Esophagus mucosa (tissue), 1 donor: ENCODE measurements at places on chromosomes 5 and 9.

DNA sequence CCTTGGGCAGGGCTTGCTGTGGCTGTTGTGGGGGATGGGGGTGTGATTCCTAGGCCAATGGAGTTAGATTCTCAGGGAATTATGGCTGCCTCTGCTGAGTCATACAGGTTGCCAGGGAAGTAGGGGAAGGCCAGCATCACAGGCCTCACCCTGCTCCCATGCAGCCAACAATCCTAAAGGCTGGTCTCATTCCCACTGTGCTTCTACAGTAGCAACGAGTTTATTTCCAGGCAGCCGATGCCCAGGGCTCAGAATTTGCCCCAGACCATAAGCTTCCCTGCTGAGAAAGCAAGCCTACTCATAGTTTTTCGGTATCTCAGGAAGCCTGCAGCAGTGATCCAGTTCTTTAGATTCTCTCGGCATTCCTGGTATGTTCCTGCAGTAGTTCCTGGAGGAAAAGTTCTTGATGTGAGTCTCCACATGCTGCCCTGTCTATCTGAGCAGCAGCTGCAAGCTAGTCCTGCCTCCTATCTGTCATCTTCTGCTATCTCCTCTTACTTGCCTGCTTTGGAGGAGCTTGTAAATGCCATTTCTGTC, 59.3 kb upstream of the SELENOP start:
- peak; percentile 85 for ATAC-seq

- ATAC-seq: no peak
Observed at GRCh38 chr5:55538661-55539060, 3.9 kb upstream of the PLPP1 start.

- ATAC-seq: no peak
Observed at GRCh38 chr9:129857207-129857606, 21.9 kb downstream of the USP20 start.

DNA sequence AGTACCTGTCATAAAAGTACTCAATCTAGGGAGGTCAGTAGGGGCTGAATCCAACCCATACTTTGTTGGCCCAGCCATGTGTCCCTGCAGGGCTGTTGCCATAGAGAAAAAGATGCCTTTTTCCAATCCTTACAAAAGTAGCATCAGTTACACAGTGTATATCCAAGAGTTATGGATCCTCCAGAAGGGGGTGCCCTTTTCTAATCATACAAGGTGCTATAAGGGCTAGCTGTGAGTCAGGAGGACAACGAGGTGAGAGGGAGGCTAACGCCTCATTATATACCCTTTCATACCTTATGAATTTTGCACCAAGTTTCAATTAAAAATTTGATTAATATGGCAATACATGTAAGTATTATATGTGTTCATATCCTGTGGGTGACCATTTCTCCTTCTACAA, 4.8 kb downstream of the KIAA0825 start:
- no peak for ATAC-seq

- ATAC-seq: peak; percentile 52
Observed at GRCh38 chr5:13511442-13511841, 433.0 kb downstream of the DNAH5 start.

GRCh38 chr5:132426525-132427138, 57.1 kb downstream of the SLC22A5 start:
- peak; percentile 47 for ATAC-seq

- no peak for ATAC-seq
Observed at GRCh38 chr9:75891771-75892215, 1.3 kb downstream of the PCSK5 start.

DNA sequence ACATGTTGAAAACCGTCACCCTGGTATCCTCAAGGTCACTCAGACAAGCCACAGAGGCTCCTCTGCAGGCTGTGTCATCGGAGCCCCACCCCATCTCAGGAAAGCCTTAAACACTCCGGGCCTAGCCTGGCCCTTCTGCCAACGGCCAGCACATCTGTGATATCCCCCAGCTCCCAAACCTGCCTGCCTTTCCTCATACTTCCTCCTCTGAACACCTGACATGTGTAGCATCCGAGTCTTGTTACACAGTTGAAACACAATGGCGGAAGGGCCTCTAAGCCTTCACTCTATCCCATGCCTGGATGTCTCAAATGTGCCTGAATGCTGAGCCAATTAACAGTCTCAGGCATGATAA, 32.9 kb upstream of the TGFBR1 start:
- ATAC-seq: no peak

DNA sequence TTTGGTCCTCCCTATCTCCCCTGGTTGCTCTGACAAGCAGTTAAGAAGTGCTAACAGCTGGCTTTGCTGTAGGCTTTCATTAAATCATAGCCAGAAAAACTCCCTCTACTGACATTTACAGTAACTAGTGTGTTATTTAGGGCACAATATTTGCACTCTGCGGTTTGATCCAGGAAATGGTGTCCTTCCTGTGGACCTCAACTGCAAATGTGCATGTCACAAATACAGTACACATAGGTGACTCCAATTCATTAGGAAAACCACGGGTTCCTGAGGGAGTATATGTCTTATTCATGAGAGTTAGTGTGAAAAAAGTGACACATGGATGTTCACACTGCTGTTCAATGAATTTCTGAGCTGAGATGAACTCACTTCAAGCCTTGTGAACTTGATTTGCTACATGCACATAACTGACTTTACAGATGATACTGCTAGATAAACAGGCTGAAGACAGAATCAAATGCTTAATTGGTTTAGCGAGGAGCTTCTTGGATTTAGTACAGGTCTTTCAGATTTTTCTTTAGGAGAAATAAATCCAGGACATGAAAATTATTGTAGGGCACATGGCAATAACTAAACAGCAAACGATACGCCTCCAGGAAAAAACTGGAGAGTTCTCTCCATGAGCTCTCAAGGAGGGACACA, 281.5 kb downstream of the EFNA5 start:
- ATAC-seq: peak; percentile 59

DNA sequence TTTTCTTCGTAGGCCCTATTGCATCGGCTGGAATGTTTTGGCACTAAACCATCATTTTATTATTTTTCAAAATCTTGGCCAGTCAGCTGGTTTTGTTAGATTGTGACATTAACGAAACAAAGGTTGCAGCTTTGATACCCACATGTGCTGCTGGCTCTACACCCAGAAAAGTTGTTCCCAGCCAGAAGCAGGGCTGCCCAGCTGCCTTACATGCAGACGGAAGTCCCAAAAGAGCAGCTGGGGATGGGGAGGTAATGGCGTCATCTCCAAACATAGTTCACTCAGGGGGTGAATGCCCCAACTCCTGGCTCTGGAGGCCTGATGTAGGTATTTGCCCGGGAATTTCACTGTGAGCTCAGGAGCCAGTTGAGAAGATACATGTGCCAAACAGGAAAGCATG, 23.3 kb downstream of the TMEM171 start:
- ATAC-seq: no peak

DNA sequence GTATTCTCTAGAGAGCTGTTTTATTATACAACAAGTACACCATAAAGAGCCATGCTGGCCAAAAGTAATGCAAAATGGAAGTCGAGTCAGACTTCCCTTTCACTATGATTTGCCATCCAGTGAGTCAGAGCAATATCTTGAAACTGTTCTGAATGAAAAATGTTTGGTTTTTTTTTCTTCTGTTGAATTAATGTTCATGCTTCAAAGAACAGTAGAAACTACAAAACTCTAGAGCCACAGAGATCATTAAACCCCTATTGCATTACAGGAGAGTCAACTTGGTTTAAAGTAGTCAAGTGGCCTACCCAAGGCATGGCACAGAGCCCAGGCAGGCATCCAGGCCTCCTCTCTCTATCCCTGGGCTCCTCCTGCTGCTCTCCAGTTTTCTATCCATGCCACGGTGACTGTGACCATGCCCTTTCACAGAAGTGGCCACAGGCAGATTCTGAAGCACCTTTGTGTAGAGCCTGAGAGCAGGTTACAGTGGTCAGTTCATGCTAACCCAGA, 358.9 kb downstream of the DEPDC1B start:
- no peak for ATAC-seq

DNA sequence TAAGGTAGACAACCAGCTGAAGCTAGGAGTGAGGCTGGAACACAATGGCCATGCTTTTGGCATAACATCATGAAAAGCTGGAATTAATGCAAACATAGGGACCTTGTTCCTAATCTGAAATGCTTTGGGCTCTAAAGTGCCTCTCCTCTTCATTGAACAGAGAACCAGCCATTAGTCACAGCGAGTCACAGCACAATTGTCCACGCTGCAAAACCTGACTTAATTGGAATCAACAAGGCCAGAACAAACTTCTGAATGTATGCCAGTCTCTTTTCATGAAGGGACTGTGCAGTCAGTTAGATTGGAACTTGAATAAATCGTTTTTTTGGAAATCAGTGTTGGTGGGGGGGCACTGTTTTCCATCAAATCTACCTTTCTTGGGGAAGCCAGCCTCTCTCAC, 96.5 kb downstream of the JAKMIP2 start:
- no peak for ATAC-seq

DNA sequence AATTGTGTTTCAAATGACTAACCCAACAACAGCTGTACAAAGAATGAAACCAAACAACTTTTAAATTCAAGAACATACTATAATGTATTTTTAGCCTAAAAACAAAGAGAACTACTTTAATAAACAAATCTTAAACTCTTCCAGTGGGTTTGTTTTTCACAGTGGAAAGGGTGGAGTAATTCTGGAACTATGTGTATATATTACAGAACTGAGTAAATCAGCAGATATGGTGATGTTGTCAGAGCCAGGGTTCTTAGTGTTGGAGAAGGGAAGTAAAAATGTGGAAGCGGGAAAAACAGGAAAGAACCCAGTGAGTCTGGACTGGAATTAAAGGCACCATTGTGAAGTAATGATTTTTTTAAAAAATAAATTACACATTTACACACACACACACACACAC, 144.9 kb downstream of the CDK5RAP2 start:
- no peak for ATAC-seq

DNA sequence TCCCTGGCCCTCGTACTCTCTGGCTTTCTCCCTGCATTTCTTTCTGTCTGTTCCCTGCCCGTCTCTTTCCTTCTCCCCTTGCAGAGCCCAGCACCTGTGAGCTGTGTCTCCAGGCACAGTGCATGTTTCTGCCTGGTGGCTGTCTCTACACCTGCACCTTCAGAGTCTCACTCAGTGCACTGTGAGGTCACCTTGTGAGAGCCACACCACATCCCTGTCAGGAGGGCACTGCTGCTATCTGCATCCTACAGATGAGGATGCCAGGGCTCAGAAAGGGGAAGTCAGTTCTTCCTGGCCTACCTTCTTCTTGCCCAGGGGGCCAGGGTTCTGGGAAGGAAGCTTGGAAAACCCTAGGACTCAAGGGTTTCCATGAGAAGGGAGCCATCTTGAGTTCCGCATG, 69.7 kb upstream of the NEURL1B start:
- ATAC-seq: peak; percentile 12

- no peak for ATAC-seq
Observed at GRCh38 chr5:15483351-15484097, 16.5 kb upstream of the FBXL7 start.

DNA sequence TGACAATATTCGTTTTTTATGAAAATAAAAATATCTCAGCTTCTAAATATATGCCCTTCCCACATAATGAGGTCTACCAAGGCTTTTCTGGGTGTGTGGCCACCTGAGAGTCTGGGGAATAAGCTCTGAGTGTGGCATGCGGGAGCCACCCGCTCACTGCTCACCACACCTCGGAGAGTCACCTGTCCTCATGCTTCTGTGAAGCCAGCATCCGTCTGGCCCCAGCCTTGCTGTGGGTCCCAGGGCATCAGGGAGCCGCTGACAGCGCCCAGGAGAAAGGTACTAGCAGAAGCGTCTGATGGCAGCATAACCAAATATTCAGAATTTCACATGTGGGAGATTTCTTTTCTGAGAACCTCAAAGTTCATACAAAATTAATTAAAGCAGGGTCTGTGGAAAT, 133.2 kb upstream of the IRX4 start:
- no peak for ATAC-seq

DNA sequence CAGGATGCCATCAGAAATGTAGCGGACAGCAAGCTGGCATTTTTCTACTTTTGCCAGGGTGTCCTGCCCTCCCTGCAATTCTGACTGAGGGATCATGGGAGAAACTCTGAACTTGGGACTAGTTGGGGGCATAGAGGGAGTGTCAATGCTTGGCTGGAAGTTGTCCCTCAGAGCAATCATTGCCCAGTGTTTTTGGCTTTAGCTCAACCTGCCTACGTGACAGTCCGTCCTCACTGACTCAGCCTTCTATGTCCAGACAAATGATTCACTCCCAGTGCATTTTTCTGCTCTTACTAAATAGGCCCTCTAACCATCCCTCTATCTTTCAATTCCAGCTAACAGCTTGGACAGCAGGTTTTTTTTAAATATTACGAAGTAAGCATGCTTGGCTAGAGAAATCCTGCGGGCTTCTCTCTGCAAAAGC, 627.4 kb downstream of the TLR4 start:
- ATAC-seq: no peak

GRCh38 chr9:115553060-115553773, 435.3 kb upstream of the TNC start:
- no peak for ATAC-seq

DNA sequence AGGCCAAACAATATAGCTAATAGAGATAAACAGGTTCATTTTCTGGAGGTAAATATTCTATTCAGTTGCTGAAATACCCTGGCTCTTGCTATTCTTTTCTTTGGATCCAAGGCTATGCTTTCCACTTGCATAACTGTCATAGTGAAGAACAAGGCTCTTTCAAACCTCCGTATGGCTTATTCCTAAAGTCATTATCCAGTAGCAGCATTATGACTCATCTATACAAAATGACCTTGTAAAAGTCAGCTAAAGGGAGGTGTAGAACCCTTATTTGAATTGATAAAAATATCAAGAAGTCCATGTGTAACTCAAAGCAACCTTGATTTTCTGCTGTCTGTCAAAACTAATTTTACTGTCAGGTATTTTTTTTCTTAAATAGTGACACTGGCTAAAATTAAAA, 447.8 kb downstream of the PLK2 start:
- ATAC-seq: no peak

DNA sequence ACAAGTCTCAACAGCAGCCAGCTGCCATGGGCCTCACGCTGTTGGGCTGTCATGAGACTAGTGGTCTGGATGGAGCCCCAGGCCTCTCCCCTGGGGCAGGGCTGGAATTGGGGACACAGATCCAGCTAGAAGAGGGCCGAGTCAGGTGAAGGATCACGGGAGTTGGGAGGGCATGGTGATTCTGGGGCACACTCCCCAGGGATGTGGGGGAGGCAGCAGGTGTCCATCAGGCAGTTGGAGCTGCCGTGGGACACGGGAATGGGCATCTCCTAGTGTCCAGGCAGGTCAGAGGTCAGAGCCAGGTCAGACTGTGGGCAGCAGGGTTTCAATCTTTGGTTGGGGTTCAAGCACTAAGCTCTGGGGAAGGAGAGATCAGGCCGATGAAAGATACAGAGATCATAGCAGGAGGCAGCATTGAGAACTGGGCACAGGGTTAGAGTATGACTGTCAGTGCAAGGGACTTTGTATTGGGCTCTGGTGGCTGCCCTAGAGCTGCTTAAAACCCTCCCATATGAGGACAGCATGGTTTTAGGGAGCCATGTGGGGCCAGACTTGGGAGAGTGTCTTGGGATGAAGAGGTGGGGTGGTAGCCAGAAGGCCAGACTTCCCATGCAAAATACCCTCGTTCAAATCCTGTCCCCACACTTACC, 59.2 kb downstream of the ARHGEF37 start:
- no peak for ATAC-seq

- peak; percentile 69 for ATAC-seq
Observed at GRCh38 chr5:176371621-176372539, 6.6 kb downstream of the ARL10 start.

- ATAC-seq: no peak
Observed at GRCh38 chr5:157509587-157509986, 49.6 kb downstream of the NIPAL4 start.

- no peak for ATAC-seq
Observed at GRCh38 chr5:79859588-79859987, 131.5 kb downstream of the MTX3 start.
